ENCODE measurements at places on chromosomes 7 and 10.

- DNase-seq = no peak
These were observed 423.0 kb downstream of the TCERG1L start for GRCh38 chr10:130888493-130888892.

DNA sequence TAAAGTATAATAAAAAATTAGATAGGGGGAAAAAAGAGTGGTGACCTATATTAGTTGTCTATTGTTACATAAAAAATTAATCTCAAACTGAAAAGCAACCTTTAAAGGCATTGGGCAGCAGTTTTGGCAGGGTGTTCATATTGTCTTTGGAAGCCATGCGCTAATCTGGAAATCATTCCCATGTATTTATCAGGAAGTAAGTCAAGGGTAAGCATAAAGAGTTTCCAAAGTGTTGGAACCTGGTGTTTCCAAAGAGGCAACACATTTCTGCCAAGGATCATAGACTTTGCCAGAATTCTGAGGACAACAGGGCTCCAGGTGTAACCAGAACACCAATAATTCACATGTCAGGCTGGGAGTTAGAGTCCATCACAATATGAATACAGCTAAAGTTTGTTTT, 55.7 kb upstream of the EGFR start:
- no peak for DNase-seq

GRCh38 chr10:15464381-15464780, 93.3 kb upstream of the FAM171A1 start:
- no peak for DNase-seq

DNA sequence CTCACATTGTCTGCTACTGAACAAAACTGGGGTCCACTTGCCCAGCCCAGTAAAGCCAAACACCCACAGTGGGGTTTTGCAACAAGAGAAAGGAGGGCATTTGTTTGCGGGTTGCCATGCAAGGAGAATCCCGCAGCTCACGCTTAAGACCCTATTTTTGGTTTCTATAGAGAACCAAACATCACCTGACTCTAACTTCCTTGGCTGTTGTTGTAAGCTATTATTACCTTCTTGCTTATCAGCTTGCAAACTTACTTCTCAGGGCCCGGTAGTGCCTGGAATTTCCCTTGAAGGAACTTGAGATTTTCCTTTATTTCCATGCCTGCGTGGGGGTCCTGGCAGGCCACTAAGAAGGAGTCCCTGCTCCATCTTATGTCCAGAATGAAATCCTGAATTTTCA, 20.7 kb downstream of the IFIT3 start:
- no peak for DNase-seq

GRCh38 chr10:119409906-119410305, 132.6 kb downstream of the RGS10 start:
- no peak for DNase-seq

- DNase-seq = no peak
These were observed 10.0 kb upstream of the MBL2 start for GRCh38 chr10:52782554-52782953.

DNA sequence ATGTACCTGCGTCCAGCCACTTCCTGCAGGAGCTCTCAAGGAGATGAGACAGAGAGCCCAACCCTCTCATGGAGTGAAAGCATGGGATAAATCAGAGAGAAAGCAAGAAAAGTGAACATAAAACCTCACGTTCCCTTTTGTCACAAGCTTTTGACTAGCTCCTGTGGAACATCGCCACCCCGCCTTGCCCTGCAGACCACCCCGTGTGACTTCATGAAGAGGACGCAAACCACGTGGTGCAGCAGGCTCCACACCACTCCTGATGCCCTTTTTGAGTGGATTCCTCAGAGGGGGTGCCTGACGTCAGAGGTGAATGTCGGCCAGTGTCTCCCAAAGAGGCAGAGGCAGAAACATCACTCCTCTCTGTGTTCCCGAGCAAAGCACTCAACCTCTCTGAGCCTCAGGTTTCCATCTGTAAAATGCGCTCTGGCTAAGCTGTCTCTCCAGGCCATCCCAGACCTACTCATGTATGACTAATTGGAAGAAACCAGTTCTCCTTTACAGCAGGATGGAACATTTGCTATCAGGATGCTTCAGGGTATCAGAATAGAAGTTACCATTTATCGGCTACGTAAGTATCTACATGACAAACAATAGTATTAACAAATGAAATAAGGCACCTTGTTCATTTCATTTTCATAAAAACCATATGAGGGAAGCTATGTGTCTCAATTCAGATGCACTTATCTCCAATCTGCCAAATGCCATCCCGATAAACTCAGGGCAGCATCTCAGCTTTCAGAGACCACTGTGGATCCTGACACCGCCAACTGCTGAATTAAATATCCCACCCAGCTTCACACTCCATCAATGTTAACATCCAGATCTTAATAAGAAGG, 5.3 kb downstream of the ZNF488 start:
- DNase-seq = no peak

GRCh38 chr10:104323760-104324201, 14.5 kb downstream of the ITPRIP start:
- DNase-seq = no peak

- DNase-seq = no peak
These were observed 407.8 kb upstream of the FOXK1 start for GRCh38 chr7:4274286-4274685.

- peak; percentile 15 for DNase-seq
These were observed at the start of gene MET for GRCh38 chr7:116671681-116672595. Gene MET, plus strand, starts transcription at chr7:116672196. Its CDS starts 26,889 bp downstream, at chr7:116699085.

DNA sequence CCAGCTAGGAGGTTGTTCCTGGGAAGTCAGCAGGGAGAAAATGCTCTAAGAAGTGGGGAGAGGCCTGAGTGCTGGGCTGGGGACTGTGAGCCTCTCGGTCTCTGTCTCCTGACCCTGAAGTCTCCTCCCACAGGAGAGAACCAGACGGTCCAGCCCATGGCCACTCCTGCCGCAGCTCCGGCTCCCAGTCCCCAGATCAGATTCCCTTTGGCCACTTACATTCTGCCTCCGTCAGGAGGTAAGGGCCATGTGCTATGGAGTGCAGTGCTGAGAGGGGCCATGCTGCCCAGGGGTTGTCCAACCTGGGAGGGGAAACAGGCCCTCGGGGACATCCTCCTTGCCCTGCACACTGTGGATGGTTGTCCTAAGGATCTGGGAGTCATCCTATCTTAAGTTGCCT, 21.3 kb upstream of the ZNF467 start:
- no peak for DNase-seq

DNA sequence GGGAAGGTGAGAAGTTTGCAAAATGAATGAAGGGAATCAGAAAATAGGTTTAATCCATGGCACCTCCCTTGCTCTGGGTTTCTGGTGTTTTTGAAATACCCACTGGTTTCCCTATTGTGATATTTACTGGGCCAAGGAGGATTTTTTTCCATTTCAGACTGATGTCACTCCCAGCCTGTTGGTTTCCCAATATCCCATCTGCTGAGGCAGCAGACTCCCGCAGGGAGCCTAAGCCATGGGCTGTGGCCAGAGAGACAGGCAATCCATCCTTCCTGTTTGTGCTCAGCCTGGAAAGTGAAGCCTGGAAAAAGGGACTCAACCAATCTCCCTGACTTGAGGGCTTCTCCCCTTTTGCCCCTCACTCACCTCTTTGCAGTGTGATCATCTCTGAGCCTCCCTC, 22.8 kb downstream of the FAM107B start:
- DNase-seq = no peak

DNA sequence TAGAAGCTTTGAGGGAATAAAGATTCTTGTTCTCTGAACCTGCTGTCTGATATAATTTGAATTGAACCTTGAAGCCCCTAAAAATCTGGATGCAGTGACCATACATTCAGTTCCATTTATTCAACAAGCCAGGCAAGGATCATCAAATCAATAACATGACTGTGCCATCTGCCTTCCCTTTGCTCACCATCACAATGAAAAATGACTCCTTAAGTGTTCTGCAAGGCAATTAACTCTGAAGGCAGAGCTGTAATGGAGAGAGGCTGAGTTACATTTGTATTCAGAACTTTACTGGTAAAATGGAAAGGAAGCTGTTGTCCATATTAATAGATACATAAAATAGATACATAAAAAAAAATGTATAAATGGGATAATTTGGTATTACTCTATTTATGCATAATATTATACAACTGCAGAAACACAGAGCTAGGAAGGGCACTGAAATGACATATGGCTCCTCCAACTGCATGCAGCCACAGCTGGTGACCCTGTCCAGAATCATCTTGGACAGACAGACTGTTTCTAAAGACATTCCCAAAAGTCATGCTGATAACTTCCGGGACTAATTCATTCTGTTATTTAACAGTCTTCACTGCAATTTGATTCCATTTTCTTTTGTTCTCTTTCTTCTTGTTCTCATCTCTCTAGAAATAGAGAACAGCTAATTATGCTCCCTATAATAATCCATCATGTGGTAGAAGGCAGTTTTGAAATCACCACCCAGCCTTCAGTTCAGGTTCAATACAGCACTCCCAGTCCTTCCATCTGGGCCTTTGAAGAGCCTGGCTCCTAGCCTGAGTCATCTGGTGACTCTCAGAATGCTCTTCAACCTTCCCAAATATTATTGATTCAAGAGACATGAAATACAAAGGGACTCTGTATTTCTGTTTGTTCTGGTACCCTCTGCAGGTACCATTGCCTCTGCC, 412.6 kb downstream of the GFRA1 start:
- DNase-seq = no peak

DNA sequence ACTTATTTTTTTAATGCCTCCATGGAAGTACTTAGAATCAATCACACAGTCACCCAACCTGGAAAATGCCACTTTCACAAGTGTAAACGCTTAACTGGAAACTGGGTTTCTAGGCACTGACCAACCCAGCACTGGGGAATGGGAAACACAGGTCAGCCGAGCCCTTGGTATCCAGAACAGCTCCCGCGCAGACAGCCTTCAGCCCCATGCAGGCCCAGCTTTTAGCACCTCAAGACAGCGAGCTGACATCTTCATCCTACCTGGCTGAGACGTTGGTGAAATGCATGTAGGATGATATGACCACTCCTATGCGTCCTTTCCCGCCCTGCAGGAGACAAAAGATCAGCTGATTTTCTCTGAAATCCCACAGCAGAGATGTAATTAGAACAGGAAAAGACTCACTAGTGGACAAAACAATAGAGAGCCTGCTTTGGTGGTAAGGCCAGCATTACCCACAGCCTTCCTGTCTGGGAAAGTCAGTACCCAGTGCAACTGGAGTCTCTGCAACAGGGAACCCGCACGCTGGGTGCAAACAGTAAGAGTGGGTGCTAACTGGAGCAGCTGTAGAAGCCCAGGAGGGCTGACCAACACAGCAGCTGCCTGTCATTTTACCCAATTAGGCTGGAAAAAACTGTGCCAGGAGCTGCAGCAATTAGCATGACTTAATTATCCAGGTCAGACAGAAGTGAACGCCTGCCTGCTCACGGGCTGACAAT, 153.7 kb downstream of the TNS3 start:
- no peak for DNase-seq

- DNase-seq = no peak
These were observed 507.9 kb upstream of the NRG3 start for GRCh38 chr10:81367132-81367531.

DNA sequence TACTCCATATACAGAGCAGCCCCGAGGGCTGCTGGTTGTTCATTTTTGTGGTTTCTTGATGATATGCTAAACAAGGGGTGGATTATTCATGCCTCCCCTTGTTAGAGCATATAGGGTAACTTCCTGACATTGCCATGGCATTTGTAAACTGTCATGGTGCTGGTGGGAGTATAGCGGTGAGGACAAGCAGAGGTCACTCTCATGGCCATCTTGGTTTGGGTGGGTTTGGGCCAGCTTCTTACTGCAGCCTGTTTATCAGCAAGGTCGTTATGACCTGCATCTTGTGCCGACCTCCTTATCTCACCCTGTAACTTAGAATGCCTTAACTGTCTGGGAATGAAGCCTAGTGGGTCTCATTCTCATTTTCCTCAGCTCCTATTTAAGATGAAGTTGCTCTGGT, 31.3 kb downstream of the GNAT3 start:
- no peak for DNase-seq

DNA sequence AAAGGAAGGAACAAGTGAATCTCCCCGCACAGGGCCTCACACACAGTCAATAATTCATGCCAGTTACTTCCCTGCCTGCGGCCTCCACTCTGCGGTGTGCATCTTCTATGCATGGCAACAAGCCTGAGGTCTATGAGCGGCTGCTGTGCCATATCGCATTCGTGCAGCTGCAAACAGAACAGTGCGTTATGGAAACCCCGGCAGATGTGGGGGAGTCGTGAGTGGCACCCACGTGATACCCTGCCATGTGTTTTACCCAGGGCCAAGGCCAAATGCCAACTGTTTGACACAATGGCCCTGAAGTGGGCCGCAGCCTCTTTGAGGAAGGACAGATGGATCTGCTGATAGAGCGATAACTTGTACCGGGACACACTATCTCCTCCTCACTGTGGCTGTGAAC, 13.4 kb downstream of the TNS3 start:
- no peak for DNase-seq
